ENCODE measurements at places on chromosomes 4 and X.

GRCh38 chrX:87583679-87584078 is 66.1 kb downstream of the KLHL4 start:
- DNase-seq: no peak

DNA sequence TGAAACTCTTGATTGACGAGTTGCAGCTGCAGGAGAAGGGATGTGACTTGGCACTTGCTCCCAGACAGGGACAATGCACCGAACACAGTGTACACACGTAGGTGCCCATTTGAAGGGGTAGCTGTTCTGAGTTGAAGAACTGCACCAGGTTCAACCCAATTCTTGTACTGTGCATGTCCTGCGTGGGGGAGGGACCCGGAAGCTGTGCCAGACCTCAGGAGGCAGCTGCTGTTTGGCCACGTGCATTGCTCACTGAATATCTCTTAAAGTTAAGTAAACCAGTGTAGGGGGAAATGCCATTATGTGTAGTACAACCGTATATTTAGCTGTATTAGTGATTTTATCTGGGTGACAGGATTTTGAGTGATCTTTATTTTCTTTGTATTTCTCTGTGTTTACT is 12.0 kb upstream of the RBBP7 start:
- DNase-seq: no peak

DNA sequence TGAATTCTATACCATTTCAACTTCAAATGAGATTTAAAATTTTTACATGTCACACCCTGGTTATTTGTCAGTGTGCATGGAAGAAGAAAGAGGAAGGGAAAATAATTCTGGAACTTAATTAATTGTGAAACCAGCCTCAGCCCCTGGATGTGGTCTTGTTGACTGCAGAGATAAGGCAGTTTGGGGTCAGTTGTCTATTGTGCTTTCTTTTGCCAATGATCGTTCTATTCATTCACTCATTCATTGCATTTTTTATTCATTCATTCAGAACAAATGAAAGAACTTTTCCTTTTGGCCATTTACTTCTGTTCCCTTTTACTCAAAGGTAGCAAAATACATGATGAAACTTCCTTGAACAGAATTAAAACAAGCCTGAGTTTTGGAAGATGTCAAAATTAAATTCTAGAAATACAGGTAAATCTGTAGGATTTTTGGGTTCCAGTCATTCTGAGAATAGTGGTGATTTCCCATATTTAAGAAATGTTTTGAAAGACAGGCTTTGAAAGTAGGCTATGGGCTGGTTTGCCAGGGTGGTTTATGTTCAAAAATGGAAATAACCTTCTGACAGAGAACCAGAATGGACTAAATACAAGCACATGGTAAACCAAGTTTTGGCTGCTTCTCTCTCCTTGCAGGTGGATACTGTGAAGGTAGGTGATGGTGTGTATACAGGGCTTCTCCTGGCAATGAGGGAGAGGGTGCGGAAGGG is 35.7 kb downstream of the PARM1 start:
- no peak for DNase-seq

GRCh38 chr4:39464886-39465501 is 6.1 kb downstream of the LIAS start:
- DNase-seq: peak; percentile 71

DNA sequence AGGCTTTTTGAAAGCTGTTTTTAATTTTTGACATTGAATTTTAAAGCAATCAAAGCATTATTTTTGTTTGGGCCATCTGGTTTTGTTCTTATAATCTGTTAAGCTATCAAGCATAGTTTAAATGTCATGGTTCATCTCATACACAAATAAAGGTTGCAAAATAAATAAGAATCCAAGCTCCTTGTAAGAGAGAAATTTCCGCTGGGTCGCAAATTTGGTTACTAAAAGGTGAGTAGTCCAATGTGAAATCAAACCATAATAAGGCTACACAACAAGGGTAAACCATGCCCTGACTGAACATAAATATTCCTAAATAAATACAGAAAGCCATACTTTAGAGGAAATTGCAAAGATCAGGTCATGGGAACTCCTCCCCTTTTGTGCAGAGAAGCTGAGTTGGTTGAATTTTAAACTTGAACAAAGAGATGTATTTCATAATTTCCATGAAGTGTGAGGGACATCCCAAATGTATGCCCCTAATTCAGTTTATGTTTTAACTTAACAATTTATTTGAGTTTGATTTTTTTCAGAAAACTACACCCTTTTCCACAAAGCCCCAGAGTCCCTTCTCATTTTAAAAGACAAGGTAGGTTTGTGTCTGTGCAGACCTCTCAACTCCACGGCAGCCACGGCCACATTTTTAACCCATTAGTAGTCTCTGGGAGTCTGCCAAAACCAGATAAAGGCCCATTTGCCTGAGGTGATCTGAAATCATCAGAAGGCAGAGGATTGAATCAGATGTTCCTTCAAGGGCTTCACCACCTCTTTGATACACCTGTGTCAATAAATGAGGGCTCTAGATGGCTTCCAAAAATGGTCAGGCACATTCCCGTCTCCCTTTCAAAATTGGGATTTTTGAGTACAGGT is 85.2 kb downstream of the PLAC1 start:
- DNase-seq: no peak

GRCh38 chr4:88746206-88746605 is 48.6 kb upstream of the NAP1L5 start:
- DNase-seq: no peak

- no peak for DNase-seq
These were observed 973.1 kb upstream of the GRID2 start for GRCh38 chr4:91330555-91331137.

DNA sequence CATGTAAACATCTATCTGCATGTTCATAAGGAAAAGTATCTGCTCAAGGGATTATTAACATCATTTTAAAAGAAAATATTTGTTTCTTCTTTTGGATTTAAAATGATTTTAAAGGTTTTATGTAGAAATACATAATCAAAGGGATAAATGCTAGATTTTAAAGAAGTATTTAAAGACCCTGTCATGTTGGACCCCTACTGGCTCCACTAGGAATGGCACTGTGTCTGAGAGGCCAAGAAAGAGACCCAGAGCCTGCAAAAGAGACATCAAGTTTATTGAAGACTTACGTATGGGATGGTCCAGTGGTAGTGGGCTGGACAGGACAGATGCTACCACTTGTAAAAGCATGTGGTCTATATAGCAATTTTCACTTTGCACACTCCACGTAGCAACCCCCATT is 78.7 kb upstream of the PCDH18 start:
- no peak for DNase-seq

DNA sequence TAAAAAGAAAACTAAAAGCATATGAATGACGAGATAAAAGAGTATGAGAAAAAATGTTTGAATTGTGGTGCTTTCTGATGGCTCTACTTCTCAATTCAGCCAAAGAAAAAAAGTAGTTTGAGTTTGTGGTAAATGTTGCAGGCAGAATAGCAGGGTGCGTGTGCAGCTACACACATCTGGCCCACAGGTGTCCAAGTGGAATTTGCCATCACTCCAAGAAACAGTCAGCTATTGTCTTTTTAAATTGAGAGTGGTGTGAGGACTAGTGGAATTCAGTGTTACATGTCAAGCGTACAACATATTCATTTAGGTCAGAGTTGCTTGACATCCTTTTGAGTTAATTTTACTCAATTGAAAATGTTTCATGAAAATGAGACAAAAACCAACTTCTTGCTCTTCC is 424.8 kb upstream of the MAD2L1 start:
- DNase-seq: no peak

GRCh38 chrX:65532016-65532415 is 2.6 kb downstream of the LAS1L start:
- no peak for DNase-seq

GRCh38 chr4:95956094-95956493 is 116.2 kb downstream of the PDHA2 start:
- DNase-seq: no peak

GRCh38 chrX:69133921-69134542 is 31.2 kb downstream of the PJA1 start:
- peak; percentile 27 for DNase-seq

- DNase-seq: no peak
These were observed 100.2 kb downstream of the FIP1L1 start for GRCh38 chr4:53477636-53478035.

GRCh38 chrX:153727123-153727931 is 2.7 kb downstream of the ABCD1 start:
- no peak for DNase-seq

GRCh38 chr4:141395919-141396318 is 175.2 kb downstream of the ZNF330 start:
- DNase-seq: no peak

- DNase-seq: no peak
These were observed 641.7 kb upstream of the DIPK2B start for GRCh38 chrX:45842207-45842925.

GRCh38 chrX:13279279-13280018 is 40.4 kb downstream of the ATXN3L start:
- DNase-seq: no peak

DNA sequence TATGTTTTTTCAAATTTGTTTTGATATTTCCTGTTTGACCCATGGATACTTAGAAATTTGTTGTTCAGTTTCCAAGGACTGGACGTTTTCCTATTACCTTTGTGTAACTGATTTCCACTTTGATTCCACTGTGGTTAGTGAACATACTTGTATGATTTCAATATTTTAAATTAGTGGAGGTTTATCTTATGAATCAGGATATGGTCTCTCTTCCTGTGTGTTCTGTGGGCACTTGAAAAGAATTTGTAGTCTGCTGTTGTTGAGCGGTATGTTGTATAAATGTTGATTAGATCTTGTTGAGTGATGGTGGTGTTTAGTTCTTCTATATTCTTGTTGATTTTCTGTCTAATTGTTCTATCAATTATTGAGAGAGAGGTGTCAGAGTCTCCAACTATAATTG is 21.2 kb upstream of the LAMTOR3 start:
- DNase-seq: no peak

- no peak for DNase-seq
These were observed 112.7 kb downstream of the DHX15 start for GRCh38 chr4:24471486-24472160.

GRCh38 chrX:44431194-44431593 is 87.7 kb upstream of the EFHC2 start:
- DNase-seq: no peak

DNA sequence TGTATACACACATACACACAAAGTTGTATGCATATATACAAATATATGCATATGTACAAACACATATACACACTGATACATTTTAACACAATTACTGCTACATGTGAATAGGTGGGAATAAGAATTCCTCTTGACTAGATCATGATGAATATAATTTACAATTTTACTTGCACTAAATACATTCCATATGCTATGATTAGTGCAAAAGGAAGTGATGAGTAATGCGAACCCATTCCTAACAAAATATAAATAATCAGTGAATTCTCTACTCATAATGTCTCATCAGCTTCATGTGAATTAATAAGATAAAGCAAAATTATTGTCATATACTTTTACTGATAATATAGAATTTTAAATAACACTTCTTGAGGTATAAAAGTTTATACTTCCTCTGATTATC is 1077.3 kb upstream of the PCDH10 start:
- DNase-seq: peak; percentile 13

DNA sequence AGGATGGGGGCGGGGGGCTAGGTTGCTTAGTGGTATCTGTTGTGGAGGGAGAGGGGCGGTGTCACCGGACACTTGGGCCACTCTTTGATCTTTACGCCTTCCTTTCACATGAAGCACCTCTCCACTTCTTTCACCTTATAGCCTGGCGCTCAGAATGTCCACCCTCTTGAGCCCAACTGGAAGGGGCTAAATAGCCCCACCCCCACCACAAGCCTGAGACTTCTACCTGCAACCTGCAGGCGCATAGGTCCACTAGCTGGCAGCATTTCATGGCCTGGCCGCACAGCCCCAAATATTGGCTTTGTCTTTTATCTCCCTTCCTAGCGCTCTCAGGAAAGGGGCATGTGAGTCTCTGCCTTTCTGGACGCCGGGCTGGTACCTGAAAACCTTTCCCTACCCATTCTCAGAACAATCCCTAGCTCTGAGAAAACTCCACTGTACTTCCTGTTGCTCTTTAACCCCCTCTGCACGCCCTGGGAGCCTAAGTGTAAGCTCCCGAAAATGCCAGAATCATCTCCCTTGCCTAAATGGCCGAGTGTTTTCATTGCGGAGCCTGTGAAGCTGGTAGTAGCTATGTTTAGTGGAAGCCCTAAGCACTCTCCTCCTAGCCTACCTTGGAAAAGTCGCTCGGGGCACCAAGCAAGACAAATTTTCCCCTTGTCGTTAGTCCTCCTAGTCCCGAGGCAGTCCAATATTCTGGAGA is 1.2 kb upstream of the TRPC5 start:
- DNase-seq: no peak

DNA sequence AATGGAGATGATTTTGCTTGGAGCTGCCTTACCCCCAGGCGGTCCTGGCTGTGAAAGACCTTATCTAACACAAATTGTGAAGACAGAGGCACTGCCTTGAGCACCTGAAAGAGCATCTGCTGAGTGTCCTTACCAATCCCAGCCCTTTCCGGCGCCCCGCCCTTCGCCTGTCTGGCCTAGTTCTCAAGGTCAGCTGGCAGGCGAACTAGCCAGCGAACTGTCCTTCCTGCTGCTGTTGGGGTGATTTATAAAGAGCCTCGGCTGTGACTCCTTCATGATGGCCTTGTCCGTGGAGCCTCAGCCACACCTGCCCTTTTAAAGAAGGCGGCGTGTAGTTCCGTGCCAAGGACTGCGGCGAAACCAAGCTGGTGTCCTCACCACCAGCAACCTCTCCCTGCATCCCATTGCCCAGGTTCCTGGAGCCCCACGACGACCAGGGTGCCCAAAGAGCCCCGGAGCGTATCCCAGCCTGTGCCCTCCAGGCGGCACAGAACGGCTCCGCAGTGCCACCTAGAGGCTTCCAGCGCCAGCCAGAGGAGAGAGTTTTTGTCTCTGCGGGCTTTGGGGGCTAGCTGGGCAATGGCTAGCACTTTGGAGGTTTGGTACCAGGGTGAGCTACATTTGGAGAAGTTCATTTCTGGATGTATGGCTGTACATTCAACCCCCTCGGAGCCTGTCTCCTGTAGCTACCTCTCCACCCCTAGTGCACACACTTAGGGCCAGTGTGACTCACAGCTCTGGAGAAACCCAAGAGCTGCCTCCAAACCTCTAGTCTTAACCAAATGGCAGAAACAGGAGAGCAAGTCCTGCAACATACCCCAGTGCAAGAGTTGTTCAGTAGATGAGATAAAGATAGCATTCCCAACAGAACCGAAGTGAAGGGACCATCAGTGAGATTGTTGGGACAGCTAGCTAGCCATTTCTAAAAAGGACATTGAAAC is 36.8 kb upstream of the VMA21 start:
- DNase-seq: no peak

GRCh38 chr4:2354118-2354517 is 64.3 kb downstream of the ZFYVE28 start:
- DNase-seq: no peak

DNA sequence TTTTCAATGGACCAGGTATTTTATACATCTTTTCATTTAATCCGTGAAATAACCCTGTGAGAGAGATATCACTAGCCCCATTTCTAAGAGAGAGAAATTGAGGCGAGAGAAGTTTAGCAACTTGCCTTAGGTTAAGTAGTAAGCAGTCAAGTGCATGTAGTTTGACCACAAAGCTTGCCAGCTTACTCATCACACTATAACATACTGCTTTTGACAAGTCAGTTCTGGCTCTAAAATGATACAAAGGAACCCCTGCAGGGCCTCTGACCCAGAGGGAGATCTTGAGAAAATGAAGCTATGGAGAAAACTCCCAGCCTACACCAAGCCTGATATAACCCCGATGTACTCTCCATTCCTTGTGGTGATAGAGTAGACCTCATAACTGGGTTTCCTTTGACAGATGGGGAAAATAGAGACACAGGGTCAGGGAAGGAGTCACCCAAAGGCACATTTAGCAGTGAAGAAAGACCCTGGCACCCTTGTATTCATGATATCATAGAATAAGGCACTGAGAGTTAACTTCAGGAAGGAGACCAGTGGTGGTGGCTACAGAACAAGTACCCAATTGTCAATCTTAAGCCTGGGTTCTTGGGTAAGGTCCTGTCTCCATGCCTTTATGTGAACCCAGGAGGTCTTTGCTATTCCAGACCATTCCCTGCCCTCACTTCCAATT is 60.2 kb upstream of the MSN start:
- no peak for DNase-seq

Data from AG04450 (cell line).